COLO829 (cell line): ENCODE measurements at places on chromosomes 5 and 9.

- peak; percentile 28 for DNase-seq
Measured at GRCh38 chr9:5870691-5871090, 20.0 kb upstream of the MLANA start.

DNA sequence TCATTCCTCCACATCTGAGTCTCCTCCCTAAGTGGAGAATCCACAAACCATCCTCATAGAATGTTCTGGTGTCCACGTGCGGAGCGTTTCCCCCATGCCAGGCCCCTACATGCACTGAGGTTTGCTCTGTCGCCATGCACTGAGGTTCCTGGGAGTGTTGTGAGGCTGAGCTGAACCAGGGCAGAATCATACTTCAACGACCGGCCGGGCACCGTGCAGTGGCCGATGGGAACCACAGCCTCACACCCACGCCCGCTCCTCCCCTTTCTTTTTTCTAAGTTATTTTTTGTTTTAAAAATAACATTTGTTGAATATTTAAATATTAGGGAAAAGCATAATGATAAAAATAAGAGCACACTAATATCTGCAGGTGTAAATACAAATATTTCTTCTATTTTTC is 260.4 kb upstream of the IRX4 start:
- no peak for DNase-seq

DNA sequence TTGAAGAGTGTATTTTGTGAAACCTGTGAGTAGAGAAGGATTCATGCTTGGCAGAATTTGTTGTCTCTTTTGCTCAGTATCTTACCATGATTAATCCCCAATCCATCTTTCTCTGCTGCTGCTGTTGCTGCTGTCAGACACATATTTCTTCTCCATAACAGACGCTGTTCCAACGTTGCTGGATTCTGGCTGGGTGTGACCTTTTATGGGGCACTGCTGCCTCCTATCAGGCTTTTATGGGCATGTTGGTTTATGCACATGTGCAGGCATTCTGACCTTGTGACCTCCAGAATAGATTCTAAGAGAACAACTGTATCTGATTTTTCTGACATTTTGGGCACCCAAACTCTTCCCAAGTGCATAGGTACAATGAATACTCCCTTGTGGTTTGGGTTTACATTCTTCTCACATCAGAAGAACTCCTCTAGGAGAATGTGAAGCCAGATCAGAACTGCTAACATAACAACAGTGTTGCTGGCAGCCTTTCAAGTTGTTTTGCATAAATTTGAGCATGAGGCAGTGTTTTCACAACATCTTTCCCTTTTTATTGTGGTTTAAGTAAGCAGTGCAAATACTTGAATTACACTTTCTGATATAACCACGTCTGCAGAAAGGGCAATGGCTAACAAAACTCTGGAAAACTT is 9.2 kb upstream of the ISL1 start:
- no peak for DNase-seq

DNA sequence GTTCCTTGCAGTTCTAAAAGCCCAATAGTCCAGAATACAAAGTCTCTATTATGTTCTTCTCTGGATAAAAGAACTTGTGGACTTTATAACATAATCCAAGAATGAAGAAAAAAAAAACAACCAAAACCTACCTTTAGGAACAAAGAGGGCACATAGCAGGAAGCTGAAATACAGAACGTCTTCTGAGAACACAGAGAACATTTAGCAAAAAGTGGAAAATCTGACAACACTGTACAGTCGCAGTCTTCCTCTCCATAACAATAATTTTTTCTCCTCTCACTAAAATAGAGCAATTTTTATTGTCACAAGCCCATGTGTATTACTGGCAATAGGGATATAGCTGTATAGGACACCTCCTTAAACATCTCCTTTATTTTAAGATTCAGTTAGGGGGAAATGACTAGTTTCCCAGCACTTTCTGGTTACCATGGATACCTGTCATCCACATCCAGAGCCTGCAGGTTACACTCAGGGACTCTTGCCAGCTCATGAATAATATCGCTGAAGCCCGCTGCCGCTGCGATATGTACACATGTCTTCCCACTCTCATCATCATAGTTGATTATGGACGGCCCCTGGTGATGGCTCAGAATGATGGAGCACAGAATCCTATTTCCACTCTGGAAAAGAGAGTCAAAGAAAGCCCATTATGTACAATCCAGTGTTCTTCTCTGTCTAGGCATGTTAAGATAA is 106.5 kb downstream of the ANKRD55 start:
- no peak for DNase-seq

DNA sequence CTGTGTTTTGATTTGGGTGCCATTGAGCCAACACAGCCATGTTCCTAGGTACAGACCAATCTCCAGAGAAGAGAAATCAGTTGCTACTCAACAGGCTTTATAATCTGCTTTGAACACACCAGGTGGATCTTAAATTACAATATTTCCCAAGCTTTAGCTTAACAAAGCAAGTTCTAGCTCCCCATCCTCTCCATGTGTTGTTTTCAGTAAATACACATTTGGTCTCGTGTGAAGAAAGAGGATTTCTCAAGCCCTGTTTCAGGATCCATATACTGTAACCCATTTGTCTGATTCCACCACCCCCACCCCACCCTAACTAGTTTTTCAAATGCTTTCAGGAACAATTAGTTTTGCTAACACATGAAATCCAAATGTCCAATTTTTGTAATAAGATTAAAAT is 109.6 kb upstream of the NIPBL start:
- DNase-seq: no peak

GRCh38 chr9:126973651-126974529 is 59.3 kb downstream of the RALGPS1 start:
- no peak for DNase-seq

- DNase-seq: no peak
Measured at GRCh38 chr5:168128111-168128510, 163.3 kb upstream of the WWC1 start.

- DNase-seq: no peak
Measured at GRCh38 chr5:61744690-61745619, 412.9 kb downstream of the ZSWIM6 start.

GRCh38 chr5:159965031-159965837 is 43.7 kb upstream of the TTC1 start:
- no peak for DNase-seq

- DNase-seq: no peak
Measured at GRCh38 chr9:135078361-135078821, 9.1 kb upstream of the OLFM1 start.

- no peak for DNase-seq
Measured at GRCh38 chr5:18496041-18496440, 861.8 kb downstream of the TAF11L14 start.

GRCh38 chr5:9667906-9668305 is 37.8 kb upstream of the TAS2R1 start:
- DNase-seq: no peak

GRCh38 chr5:100615362-100615761 is 80.2 kb downstream of the FAM174A start:
- no peak for DNase-seq

GRCh38 chr9:87883990-87884389 is 1.3 kb downstream of the SPATA31E1 start:
- no peak for DNase-seq

- DNase-seq: peak; percentile 11
Measured at GRCh38 chr5:119288379-119289033, 67.3 kb upstream of the TNFAIP8 start.

GRCh38 chr9:20981486-20981885 is 50.0 kb downstream of the HACD4 start:
- DNase-seq: no peak

DNA sequence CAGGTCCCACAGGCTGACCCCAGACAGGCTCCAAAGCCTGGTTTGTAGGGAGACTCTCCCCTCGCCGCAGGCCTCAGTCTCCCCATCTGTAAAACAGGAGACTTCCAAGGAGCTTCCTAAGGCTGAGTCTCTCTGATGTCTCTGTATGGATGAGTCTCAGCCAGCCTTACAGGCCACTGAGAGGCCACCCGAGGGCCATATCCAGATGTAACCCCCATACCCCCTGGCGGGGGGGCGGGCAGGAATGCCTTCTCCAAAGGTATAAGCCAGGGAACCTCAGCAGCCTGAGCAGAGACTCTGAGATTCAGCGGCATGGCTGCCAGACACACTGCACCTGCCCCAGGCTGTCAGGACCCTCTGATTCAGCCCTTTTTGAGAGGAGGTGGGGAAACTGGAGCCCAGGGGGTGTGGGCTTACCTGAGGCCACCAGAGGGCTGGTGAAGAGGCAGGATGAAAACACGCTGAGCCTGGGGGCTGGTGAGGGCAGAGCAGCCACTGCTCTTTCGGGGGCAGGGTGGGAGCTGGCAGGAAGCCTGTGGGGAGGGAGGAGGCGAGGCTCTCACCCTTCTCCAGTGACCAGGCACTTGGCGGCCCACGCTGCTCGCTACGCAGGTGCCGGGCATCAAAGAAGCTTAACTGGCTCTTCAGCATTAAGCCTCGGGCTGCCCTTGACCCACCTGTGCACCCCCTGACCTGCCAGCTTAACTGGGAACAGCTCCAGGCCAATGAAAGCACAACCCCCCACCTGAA is 5.5 kb upstream of the SUSD3 start:
- DNase-seq: no peak

- DNase-seq: peak; percentile 89
Measured at GRCh38 chr5:136132557-136133221, at the start of gene SMAD5. SMAD5 (plus strand) TSS chr5:136132845; CDS start chr5:136153761, 20,916 bp downstream.

DNA sequence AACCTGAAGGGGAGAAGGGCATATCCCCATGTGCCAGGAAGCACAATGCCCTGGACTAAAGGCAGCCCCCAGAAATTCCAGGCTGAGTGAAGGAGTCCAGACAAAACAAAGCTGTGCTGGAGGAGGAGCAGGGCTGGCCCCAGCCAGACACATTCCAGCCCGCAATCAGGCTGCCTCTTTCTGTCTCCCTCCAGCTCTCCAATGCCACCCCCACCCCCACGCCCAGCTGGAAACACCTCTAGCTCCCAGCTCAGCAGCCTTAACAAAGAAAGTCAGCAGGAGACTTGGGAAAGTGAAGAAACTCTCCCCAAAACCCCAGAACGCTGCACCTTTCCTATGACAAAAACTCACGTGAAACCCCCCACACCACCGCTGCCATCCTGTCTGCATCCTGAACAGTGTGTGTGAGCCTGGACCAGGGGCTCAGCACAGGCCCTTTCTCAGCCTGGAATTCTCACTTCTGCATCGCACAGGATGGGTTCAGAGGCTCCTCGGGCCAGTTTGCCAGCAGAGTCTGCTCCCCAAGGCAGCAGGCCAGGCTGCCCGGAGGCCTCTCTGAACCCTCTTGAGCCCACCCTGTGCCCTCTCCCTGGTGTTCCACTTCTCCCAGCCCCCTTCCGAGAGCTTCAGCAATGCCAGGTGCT is 96.2 kb upstream of the ICE1 start:
- no peak for DNase-seq

- DNase-seq: no peak
Measured at GRCh38 chr5:72180925-72181324, 73.7 kb downstream of the MAP1B start.

DNA sequence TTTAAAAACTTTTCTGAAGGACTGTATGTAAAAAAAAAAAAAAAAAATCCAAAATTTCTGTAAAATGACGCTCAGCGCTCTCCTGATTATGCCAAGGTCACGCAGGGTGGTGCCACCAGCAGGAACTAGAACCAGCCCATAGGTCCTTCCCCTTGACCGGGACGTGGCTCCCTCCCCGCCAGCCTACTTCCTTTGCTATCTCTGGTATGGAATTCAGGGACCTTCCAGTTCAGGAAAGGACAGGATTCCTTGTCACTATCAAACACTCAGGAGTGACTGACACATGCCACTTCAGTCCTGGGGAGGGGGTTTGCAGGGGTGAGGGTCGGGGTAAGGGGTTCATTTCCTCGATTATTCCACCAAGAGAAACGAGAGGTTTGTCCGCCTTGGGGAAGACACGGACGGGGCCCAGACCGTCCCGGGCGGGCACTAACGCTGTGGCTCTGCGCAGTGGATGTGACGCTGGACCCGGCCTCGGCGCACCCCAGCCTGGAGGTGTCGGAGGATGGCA is 18.8 kb downstream of the BTNL9 start:
- DNase-seq: no peak

DNA sequence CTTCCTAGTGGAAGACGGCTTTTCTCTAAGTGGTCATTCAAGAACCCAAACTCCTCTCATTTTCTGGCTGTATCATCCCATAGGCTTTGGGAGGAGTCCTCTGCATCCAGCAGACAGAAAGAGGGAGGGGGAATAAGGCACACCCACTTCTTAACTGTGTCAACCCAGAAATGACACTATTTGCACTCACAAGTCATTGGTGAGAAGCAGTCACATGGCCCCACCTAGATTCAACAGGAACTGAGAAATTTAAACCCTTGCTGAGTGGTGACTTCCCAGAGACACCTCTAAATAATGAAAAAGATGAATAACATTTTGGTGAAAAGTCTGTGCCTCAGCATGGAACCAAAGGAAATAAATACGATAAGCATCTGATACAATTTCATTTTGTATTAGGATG is 120.0 kb downstream of the MCTP1 start:
- no peak for DNase-seq

GRCh38 chr5:35938568-35939227 is at the start of gene CAPSL:
CAPSL (minus strand) TSS chr5:35938622; CDS start chr5:35921120, 17,502 bp downstream.
- no peak for DNase-seq

DNA sequence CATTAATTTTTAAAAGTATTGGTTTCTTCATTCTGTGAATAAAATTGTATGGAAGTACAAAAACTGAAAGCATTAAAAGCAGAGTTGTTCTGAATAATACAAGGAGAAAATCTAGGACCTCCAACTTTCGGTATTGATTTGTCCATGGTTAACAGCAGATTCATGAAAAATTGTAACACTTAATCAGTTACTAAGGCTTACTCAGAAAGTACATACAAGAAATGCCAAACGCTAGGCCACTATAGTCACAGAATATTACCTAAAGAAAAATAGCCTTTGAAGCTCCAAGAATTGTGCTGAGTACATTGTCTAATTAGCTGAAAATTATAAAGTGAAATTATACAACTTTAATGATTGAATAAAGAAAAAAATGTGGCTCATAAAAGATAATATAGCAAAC is 271.7 kb downstream of the PTPRD start:
- no peak for DNase-seq

- DNase-seq: no peak
Measured at GRCh38 chr5:77272206-77272605, 61.7 kb downstream of the PDE8B start.

GRCh38 chr9:3027210-3027609 is 183.3 kb upstream of the PUM3 start:
- no peak for DNase-seq

DNA sequence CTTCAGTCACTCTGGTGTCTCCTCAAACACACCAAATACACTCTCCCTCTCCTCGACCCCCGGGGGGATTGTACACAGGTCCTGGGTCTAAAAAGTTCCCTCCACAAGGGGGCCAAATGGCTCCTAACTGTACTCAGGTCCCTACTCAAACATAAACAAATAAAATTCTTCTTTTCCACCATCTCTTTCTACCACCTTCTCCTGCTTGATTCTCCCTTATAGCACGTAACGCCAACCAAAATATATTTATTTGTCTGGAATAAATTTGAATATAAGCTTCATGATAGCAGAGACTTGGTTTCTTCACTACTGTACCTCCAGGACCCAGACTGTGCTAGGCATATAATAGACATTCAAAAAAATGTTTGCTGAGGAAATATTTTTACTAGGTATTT is 21.4 kb downstream of the ZNF608 start:
- no peak for DNase-seq

DNA sequence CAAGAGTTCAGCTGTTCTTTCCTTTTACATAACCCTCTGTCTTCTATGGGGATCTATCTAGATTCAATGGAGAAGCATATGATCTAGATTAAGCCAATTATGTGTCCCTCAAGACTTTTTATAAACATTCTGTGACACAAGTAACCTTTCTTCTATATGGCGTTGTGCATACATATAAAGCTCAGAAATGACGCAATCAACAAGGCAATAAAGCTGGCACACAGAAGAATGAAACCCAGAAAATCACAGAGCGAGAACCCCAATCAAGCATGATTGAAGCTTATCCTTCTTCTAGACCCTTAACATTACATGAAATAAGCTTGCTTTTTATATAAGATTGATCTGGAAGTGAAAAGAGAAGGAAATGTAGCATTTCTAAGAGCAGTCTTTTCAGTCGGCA is 178.9 kb downstream of the DMRTA1 start:
- no peak for DNase-seq
